Transverse colon (tissue), 4 donors: ENCODE measurements at places on chromosomes 7 and 10. TPM values are rescaled to one million over a fixed set of nuclear protein-coding genes. Genes with fewer than 3 reads are reported as not detected.

DNA sequence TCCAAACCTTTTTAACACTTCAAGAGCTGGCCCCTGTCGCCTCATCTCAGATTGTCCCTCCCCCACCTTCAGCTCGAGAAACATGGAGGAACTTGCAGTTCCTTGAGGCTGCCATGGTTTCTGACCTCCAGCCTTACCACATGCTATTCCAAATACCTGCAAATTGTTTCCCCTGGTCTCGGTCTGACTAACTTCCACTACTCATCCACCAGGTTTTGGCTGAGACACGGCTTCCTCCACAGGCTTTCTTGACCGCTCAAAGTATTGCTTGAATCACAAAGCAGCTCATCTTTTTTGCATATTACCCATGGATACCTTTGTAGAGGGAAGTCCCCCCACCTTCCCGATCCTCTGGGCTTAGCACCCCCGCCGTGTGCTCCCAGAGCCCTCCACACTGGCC, 5.2 kb upstream of the SAMD8 start:
- DNase-seq, result no peak

Gene TEX36
- total RNA-seq, result not detected

Gene SVOPL
- total RNA-seq, result not detected

GRCh38 chr7:107867858-107868466, 23.0 kb upstream of the DLD start:
- no peak for DNase-seq

DNA sequence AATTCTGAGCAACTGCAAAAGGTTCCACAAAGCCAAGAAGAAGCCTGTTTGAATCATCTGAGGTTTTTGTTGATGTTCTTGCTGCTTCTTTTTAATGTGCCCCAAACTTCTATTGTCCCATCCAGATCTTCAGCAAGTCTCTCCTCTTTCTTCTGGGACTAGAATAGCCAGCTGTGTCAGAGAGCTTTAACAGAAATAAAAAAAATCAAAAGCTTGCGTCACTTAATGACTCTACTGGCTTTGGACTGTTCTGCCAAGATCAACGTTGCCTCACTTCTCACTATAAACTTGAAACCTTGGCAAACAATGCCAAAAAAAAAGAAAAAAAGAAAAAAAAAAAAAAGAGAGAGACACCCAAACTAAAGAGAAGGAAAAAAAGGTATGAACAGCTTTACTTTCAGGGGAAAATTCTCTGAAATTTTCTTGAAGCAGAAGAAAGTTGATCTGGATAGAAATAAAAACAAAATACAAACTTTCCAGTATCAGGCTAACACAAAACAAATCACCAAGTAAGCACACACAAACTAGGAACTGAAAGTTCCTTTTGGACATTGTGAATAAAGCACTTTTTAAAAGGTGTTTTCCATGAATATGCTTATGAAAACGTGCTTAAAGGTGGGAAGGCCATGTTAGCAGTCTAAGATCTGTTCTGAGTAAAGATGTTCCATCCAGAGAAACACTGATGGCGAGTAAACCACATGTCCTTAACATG, 14.8 kb downstream of the USP54 start:
- no peak for DNase-seq

GRCh38 chr7:30403477-30403876, 75.1 kb downstream of the NOD1 start:
- DNase-seq, result peak; percentile 56

GRCh38 chr7:100779359-100779758, 46.0 kb downstream of the ZAN start:
- DNase-seq, result no peak

DNA sequence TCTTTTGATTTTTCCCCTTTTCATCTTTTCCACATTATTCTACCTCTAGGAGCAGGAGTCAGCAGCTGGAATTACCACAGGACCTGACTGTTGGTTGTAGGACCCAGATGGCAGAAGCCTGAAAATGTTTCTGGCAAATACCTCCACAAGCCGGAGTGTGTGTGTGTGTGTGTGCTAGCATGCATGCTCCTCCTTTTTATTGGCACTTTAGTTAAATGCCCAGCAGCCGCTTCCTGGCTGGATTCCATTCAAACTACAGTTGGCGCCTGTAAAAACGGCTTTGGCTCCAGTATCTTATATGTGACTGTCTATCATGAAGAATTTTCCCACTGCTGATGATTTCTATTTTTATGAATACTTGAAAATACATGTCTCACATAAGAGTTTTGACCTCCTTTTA, 319.7 kb upstream of the SP4 start:
- peak; percentile 85 for DNase-seq

Gene CLCN1
- total RNA-seq, result not detected

DNA sequence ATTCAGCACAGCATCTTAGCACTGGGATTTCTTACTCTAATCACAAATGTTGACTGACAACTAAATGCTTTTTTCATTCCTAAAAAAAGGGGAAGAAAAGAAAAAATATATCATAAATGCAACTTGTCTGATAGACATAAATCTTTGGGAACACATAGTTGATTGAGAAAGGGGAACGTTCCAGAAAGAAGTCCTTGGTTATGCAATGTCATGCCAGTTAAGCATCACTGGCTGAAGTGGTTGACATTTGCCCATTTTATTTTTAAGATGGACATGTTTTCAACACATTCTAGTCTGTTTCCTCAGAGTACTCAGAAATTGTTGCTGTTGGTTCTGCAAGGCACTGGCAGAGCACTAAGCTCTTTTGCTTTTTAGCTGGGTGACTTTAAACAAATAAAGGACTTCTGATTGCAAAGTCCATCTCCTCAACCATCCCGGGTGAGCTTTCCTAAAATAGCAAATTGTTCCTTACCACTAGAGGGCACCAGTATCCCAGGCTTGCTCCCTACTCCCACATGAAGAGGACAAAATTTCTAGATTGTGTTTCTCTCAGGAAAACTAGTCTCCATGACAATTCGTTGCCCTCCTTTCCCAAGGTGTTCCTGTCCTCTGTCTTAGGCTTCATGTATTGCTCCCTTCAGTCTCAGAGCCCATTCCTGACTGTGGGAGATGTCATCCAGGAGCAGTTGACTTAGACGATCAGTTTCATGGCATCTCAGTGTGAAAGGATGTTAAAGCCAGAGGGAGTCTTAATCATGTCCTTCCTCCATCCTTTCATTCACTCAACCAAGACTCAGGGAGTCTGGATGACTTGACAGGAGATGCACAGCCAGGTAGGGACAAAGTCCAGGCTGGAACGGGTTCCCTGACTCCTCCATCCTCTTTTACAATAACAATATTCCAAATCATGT, 23.9 kb downstream of the OPALIN start:
- DNase-seq, result no peak

GRCh38 chr7:2687338-2687869, 598 bp upstream of the AMZ1 start:
- DNase-seq, result no peak
